Mesenteric fat pad (tissue), 1 donor: ENCODE measurements at places on chromosomes 12 and 14. TPM values are rescaled to one million over a fixed set of nuclear protein-coding genes. Genes with fewer than 3 reads are reported as not detected.

Gene SMOC1
- 0.93 TPM for total RNA-seq

Gene B4GALNT3
- total RNA-seq: 0.61 TPM

Gene CD9
- total RNA-seq: 57.7 TPM

Gene FBXL14
- 8.4 TPM for total RNA-seq

Gene HOXC10
- total RNA-seq: 0.16 TPM
